Stimulated activated memory B cell treated with anti-CD40 and anti-IgM and Interleukin-4, amounts not matched to agents 10 μg/mL and 1 μg/mL and 100 μg/mL, for 72 hours (primary cell): ENCODE measurements at places on chromosomes 6 and 20.

DNA sequence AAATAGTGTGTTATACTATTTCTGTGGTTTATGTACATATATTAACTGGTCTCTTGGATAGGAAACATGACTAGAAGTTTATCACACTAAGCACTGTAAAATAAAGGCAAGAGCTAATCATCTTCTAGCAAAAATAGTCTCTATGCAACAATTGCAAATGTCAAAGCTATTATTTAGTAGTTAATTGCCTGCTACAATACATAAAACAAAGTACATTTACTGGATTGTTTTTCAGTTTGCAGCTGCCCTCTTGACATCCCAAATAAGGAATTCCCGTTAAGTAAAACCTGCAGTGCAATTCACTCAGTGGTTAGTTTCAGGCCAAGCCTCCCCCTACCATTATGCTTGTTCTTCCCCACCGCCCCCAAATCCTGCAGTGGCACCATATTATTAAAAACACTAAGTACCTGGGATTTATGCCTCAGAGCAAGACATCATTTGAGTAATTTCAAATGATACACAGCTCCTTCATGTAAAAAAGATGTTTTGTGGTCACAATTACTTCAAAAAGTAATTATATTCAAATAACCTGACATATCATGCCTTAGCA, 1.6 kb upstream of the ATP5F1E start:
- peaks cover 25% of the 10 kb centered on the region for H3K4me1 ChIP-seq
- no peak overlapping the region for H3K27ac ChIP-seq
- no peaks in the 10 kb centered on the region for H3K27me3 ChIP-seq
- no peak overlapping the region for H3K4me3 ChIP-seq
- no peak for ATAC-seq

DNA sequence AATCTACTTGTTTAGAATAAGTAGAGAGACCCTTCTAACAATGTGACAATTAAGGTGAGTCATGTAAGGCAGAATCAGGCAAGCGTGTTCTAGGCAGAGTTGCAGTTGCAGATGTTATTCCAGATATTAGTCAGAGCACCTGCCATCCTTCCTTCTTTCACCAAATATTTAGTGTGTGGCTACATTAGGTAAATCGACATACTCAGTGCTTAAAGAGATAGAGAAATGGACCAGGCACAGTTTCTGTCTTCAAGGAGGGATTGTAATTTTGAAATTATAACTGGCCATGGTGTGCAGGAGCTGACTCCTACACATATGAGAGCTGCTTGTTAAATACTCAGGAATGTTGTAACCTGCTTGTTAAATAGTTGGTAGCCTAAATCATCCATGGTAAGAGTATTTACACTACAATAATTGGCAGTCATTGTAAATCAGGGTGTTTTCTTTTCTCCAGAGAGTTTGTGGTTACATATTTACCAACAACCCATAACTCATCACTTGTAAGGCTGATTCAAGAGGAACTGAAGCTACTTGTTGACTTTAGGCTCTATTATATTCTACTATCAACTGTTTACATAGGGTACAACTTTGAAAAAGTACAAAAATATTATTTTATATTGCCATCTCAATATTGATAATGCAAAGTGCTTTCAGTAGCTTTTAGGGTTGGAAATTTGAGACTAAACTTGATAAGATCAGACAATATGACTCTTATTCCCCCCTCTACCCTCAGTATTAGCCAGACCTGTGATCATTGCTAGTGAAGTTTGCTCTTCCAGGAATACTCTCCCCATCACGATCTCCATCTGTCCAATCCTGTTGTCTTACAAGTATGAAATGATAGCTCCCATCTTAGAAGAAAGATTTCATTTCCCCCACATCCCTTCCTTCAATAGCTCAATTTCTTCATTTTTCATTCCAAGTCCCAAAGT, 607.1 kb downstream of the COL12A1 start:
- no peaks in the 10 kb centered on the region for H3K27me3 ChIP-seq
- no peak overlapping the region for H3K27ac ChIP-seq
- H3K36me3 ChIP-seq: no peaks in the 10 kb centered on the region
- H3K4me1 ChIP-seq: peaks cover 6% of the 10 kb centered on the region
- peak; percentile 76 for ATAC-seq
- H3K4me3 ChIP-seq: no peak overlapping the region

DNA sequence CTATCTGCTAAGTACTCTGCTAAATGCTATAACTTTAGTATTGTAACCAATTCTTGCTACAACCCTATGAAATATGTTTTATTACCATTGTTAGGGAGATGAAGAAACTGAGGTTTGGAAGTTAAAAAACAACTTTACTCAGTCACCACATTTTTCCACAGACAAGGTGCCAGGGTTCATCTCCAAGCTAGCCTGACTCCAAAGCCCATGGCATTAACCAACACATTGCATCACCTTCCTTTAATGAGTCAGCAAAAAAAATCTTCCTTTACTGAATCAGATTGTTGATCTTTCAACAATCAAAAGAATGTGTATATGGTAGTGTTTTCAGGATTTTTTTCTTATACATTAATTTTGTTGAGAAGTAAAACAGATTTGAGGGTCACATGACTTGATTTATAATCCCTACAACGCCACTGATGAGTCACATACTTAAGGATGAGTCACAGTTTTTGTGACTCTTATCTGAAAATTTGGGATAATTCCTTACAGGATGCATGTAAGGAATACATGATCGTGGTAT, 41.5 kb downstream of the MAN1A1 start:
- ATAC-seq: no peak
- H3K4me1 ChIP-seq: peaks cover 6% of the 10 kb centered on the region
- H3K36me3 ChIP-seq: peaks cover 15% of the 10 kb centered on the region

- H3K4me3 ChIP-seq: no peak overlapping the region
- H3K36me3 ChIP-seq: no peaks in the 10 kb centered on the region
- ATAC-seq: no peak
- no peak overlapping the region for H3K27ac ChIP-seq
These were observed 356.9 kb downstream of the KIF16B start for GRCh38 chr20:16216227-16216913.

DNA sequence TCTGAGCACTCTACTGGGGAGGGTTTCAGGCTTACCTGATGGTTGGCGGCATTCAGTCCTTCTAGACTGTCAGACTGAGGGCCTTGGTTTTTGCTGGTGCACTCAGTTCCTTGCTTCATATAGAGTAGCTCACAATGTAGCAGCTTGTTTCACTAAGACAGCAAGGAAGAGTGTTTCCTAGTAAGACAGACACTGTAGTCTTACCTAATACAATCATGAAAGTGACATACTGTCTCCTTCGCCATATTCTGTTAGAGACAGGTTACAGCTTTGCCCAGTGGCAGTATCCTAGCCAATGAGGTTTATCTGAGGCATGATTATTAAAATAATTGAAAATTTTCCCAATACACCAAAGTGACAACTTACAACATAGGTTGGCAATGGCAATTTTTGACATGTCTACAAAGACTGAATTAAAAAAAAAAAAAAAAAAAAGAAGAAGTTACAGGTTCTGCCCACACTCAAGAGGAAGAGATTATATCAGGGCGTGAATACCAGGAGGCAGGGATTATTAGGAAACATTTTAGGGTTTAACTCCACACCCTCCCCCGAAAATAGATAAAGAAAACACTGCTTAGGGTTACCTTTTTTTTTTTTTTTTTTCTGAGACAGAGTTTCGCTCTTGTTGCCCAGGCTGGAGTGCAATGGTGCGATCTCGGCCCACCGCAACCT, 66.8 kb downstream of the SCAND1 start:
- ATAC-seq: no peak
- H3K4me3 ChIP-seq: no peak overlapping the region
- H3K27me3 ChIP-seq: no peaks in the 10 kb centered on the region
- peaks cover 20% of the 10 kb centered on the region for H3K36me3 ChIP-seq
- peaks cover 7% of the 10 kb centered on the region for H3K4me1 ChIP-seq

DNA sequence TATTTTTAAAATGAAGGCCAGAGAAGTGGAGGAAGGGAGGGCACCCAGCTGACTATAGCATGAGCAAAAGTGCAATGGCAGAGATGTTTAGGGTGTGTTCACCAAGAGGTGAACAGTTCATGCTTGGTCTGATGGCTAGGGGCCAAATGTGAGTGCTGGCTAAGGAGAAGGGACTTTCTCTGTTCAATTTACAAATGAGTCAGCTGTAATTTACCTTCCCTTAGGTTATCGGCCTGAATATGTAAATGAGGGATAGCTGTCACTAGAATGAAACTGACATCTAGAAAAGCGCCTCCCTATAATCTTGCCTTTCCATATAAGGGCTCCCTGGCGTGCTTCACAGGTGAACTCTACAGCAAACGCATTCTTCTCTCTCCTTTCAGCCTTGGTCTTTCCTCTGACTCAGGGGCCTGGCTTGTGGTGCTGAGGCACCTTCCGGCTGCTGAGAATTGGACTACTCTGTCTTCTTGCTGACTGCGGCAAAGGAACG, 114.7 kb upstream of the BACH2 start:
- peak overlapping the region; percentile 48 for H3K4me3 ChIP-seq
- peak overlapping the region; percentile 45 for H3K27ac ChIP-seq
- H3K36me3 ChIP-seq: no peaks in the 10 kb centered on the region
- H3K27me3 ChIP-seq: no peaks in the 10 kb centered on the region
- ATAC-seq: peak; percentile 94

DNA sequence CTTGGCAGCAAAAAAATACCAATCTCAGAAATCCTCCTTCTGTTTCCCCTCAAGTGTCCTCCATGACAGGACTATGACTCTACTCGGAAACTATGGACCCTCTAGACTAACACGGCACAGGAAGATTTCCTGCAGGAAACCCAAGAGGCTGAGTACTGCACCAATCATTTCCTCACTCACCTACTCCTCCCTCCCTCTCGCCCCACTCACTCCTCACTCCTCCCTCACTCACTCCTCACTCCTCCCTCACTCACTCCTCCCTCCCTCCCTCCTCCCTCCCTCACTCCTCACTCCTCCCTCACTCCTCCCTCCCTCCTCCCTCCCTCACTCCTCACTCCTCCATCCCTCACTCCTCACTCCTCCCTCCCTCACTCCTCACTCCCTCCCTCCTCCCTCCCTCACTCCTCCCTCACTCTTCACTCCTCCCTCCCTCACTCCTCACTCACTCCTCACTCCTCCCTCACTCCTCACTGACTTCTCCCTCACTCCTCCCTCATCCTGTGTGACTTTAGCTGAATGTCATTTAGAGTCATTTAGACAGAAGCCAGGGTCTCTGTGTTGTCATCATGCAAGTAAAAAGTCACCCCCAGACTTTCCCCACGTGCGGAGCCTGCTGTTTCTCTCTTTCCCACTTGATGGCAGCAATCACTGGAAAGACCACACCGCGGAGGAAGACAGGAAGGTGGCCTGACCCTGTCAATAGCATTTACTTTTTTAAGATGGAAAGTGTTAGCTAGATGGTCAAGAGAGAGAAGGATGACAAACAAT, 226.8 kb upstream of the PDE10A start:
- H3K4me3 ChIP-seq: no peak overlapping the region
- no peaks in the 10 kb centered on the region for H3K36me3 ChIP-seq
- H3K4me1 ChIP-seq: peaks cover 6% of the 10 kb centered on the region
- no peak for ATAC-seq
- H3K27me3 ChIP-seq: peaks cover 22% of the 10 kb centered on the region

- H3K36me3 ChIP-seq: no peaks in the 10 kb centered on the region
- no peak overlapping the region for H3K27ac ChIP-seq
- H3K27me3 ChIP-seq: no peaks in the 10 kb centered on the region
- no peak overlapping the region for H3K4me3 ChIP-seq
- H3K4me1 ChIP-seq: peaks cover 5% of the 10 kb centered on the region
- no peak for ATAC-seq
These were observed 143.7 kb downstream of the TENT5A start for GRCh38 chr6:81608776-81609175.

DNA sequence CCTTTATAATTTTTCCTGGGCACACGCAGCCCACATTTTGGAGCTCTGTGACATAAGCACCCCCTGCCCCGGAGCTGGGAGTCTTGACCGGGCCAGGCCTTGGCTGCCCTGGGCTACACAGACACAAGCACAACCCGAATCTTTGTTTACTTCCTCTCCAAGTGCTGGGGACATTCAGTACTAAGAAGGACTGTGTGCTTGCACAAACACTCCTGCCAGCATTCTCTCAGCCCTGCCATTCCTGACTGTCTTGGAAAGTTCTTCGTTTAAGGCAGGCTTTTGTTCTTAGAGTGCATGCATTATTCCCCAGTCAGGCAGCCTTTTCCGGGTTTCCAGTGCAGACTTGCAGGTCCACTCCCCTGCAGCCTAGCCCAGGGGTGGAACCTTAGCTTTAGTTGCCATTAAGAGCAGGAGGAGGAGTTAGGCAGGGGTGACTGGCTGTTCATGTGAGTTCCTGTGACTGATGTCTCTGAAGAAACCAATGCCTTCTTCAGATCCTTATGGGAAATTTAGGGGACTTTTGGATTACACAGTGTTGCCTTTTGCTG, 28.6 kb downstream of the FOXO3 start:
- peak overlapping the region; percentile 21 for H3K4me3 ChIP-seq
- H3K27me3 ChIP-seq: no peaks in the 10 kb centered on the region
- peaks cover 90% of the 10 kb centered on the region for H3K4me1 ChIP-seq
- H3K27ac ChIP-seq: peak overlapping the region; percentile 84
- no peaks in the 10 kb centered on the region for H3K36me3 ChIP-seq

DNA sequence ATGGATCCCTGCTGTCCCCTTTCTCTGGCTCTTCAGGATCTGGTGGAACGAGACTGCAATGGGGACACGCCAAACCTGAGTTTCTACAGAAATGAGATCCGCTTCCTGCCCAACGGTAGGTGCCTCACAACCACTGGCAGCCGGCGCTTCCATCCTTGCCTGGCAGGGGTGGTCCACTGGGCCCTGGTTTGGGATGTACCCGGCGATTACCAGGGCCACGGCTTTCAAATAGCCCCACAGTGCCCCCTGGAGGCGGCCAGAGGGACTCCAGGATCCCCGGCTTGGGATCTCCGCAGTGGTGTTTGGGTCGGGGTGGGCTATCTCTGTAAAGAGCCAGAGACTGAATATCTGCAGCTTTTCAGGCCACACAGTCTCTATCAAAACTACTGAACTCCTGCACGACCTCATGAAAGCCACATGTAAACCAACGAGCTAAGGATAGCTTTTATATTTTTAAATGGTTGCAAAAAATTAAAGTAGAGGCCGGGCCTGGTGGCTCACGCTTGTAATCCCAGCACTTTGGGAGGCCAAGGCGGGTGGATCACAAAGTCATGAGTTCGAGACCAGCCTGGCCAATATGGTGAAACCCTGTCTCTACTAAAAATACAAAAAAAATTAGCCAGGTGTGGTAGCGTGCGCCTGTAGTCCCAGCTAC, 3.7 kb downstream of the OGFR start:
- peaks cover 52% of the 10 kb centered on the region for H3K36me3 ChIP-seq
- ATAC-seq: no peak
- no peak overlapping the region for H3K27ac ChIP-seq
- peaks cover 46% of the 10 kb centered on the region for H3K4me1 ChIP-seq

- no peaks in the 10 kb centered on the region for H3K36me3 ChIP-seq
- no peak for ATAC-seq
- H3K4me3 ChIP-seq: no peak overlapping the region
- H3K27me3 ChIP-seq: peaks cover 26% of the 10 kb centered on the region
- H3K27ac ChIP-seq: no peak overlapping the region
These were observed 143.9 kb upstream of the RALGAPA2 start for GRCh38 chr20:20856306-20856705.

DNA sequence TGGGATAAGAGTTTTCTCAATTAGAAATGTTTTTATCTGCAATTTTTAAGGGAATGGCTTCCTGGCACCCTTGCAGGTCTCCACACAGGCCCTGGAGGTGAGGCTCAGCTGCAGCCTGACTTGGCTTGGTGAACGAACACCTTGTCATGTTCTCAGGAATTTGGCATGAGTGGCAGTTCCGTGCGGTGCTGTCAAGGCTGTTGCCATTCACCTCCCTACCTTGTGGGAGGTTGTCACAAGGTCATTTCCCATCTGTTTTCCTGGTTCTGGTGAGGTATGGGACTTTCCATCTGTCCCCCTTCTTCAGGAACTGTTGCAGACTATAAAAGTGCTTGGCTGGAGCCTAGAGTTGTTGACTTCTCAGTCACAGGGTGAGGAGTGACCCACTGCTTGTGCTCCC, 82.9 kb downstream of the ELOVL4 start:
- no peak overlapping the region for H3K27ac ChIP-seq
- H3K4me3 ChIP-seq: no peak overlapping the region
- ATAC-seq: no peak
- H3K27me3 ChIP-seq: peaks cover 10% of the 10 kb centered on the region
